ENCODE measurements at places on chromosomes 4 and X.

DNA sequence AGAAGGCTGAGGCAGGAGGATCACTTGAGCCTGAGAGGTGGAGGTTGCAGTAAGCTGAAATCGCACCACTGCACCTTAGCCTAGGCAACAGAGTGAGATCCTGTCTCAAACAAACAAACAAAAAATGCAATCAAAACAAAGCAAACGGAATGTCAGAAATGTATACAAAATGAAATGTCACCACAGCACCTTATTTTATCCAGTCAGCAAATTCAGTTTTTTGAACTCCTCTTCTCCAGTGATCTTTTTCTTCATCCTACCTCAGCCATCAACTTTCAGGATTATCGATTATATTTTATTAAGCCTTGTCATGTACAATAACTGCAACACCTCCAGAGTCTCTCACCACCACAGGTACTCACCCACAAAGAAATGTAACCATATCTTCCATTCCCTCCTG, 31.1 kb upstream of the HPGDS start:
- no peak for DNase-seq

GRCh38 chr4:113209652-113210320, 160.3 kb downstream of the ANK2 start:
- DNase-seq: no peak

- no peak for DNase-seq
Observed at GRCh38 chr4:41799126-41799525, 50.6 kb upstream of the PHOX2B start.

DNA sequence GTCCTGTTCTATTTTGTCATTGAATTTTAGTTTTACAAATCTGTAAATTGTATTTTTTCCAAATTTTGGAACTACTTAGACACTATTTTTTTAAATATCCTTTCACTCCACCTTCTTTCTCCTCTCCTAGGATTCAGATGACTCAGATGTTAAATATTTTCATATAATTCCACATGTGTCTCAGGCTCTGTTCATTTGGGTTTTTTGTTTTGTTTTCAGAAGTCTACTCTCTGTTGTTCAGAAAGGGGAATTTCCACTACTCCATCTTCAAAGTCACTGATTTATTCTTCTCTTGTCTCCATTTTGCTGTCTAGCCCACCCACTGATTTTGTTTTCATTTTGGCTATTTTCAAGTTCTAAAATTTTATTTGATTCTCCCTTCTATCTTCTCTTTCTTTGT, 264.0 kb upstream of the SLIT2 start:
- DNase-seq: no peak

DNA sequence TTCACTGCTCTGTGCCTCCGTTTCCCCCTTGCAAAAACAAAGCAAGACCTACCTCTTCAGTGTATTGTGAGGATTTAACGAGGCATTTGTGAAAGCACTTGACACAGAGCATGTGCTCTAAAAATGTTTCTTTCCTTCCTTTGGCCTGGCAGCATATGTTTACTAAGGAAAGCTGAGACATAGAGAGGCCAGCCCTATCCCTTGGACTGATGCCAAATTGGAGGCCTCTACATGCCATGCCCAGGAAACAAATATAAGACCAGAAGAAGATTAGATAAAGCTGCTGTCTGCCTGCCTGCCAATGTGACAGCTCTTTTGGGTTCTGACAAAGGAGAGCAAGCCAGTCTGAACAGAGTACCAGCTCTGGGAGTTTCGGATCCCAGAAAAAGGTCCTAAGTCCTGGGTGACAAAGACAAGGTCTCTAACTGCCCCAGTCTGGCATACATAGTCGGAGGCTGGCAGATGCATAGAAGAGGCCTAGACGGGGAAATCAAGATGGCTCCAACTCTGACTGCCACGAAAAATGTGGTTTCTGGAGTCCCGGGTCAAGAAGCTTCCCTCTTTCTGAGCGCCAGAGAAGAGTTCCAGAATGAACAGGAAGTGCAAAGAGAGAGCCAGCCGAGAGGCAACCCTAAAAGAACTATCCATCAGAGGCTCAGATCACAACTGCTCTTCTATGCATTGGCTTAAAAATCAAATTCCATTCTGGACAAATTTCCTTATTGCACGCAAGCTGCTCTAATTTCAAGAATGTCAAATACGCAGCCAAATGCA, 25.8 kb downstream of the OTUD6A start:
- DNase-seq: peak; percentile 9

GRCh38 chrX:79413963-79414362, 46.8 kb upstream of the ITM2A start:
- no peak for DNase-seq

- DNase-seq: no peak
Observed at GRCh38 chrX:148459343-148459742, 41.1 kb upstream of the AFF2 start.

Measured in DMS 273 treated with DMSO at 0.1 percent for 48 hours (cell line).